Upper lobe of right lung (tissue), 1 donor: ENCODE measurements at places on chromosomes 7 and 10. TPM values are rescaled to one million over a fixed set of nuclear protein-coding genes. Genes with fewer than 3 reads are reported as not detected.

The MCMBP gene
- 54.7 TPM for total RNA-seq

The CYTH3 gene
- total RNA-seq = 27.5 TPM

The CALML3 gene
- not detected for total RNA-seq

GRCh38 chr7:8785081-8785480, 351.7 kb downstream of the NXPH1 start:
- H3K4me3 ChIP-seq = no peak overlapping the region
- no peak for DNase-seq
- no peaks in the 10 kb centered on the region for H3K4me1 ChIP-seq
- no peaks in the 10 kb centered on the region for H3K27me3 ChIP-seq
- H3K27ac ChIP-seq = no peak overlapping the region
- H3K36me3 ChIP-seq = no peaks in the 10 kb centered on the region

GRCh38 chr10:118020365-118020764, 26.4 kb downstream of the RAB11FIP2 start:
- H3K36me3 ChIP-seq = no peaks in the 10 kb centered on the region
- no peak overlapping the region for H3K27ac ChIP-seq
- DNase-seq = no peak
- no peaks in the 10 kb centered on the region for H3K4me1 ChIP-seq

- H3K27ac ChIP-seq = no peak overlapping the region
- no peak for DNase-seq
- no peaks in the 10 kb centered on the region for H3K27me3 ChIP-seq
- H3K4me1 ChIP-seq = no peaks in the 10 kb centered on the region
Observed at GRCh38 chr7:19982841-19983835, 209.7 kb upstream of the TMEM196 start.

DNA sequence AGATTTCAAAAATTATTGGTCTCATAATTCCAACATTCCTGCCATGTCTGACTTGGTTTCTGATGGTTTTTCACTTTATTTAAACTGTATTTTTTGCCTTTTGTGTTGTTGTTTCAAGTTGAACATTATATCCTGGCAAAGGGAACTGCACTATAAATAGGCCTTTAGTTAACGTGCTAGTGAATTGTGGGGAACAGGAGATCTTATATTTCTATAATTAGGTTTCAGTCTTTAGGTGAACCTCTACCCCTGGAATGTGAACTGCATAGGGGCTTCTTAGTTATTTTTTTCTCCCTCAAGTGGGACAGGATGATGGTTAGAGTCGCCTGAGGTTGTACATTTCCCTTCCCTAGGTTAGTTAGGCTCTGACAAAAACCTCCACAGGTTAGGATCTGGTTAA, 128.6 kb downstream of the MLLT10 start:
- no peak for DNase-seq
- no peaks in the 10 kb centered on the region for H3K36me3 ChIP-seq
- no peaks in the 10 kb centered on the region for H3K27me3 ChIP-seq
- no peak overlapping the region for H3K27ac ChIP-seq
- no peak overlapping the region for H3K4me3 ChIP-seq

DNA sequence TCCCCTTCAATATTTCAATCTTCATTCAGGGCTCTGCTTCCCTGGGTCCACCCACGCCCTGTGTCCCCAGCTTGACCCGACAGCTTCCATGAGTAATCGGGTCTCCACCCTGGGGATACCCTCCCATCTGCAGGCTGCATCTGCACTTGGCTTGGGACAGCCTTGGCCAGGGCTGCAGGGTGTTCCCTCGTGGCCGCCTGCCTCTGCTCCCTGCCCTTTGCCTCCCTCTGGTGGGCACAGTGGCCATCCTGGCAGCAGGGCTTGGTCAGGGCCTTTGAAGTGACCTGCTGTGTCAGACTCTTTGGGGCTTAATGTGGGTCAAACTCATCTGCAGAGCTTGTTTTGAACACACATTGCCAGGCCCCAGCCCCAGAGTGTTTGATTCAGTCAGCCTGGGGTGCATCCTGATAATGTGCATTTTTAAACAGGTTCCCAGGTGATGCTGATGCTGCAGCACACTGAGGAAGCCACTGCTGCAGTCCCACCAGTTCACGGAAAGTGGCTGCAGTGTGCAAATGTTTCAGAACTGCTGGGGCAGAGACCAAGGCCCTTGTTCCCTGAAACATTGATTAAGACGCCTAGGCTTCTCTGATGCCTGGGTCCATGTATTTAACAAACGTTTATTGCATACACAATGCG, 80.7 kb upstream of the SEC61G start:
- DNase-seq = peak; percentile 86
- no peak overlapping the region for H3K4me3 ChIP-seq
- no peaks in the 10 kb centered on the region for H3K4me1 ChIP-seq
- H3K27ac ChIP-seq = no peak overlapping the region
- no peaks in the 10 kb centered on the region for H3K36me3 ChIP-seq

GRCh38 chr10:10684972-10685371, 332.7 kb upstream of the CELF2 start:
- no peak overlapping the region for H3K4me3 ChIP-seq
- H3K27ac ChIP-seq = no peak overlapping the region
- H3K36me3 ChIP-seq = no peaks in the 10 kb centered on the region
- DNase-seq = no peak

DNA sequence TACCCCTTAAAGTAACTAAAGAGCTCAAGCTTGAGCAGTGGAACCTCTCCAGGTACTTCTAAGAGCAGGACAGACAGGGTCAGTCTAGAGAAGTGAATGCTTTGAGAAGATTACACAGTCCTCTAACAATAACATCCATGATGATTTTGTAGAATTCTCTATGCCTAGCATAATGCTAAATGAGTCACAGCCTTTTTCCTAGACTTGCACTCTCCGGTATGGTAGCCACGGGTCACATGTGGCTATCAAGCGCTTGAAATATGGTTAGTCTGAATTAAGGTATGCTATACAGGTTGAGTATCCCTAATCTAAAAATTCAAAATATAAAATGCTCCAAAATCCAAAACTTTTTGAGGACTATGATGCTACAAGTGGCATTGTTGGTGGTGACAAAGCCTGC, 166.6 kb upstream of the MKLN1 start:
- peaks cover 6% of the 10 kb centered on the region for H3K4me1 ChIP-seq
- H3K27ac ChIP-seq = no peak overlapping the region
- H3K36me3 ChIP-seq = no peaks in the 10 kb centered on the region
- no peak overlapping the region for H3K4me3 ChIP-seq

- H3K27ac ChIP-seq = no peak overlapping the region
- no peak overlapping the region for H3K4me3 ChIP-seq
- peaks cover 13% of the 10 kb centered on the region for H3K36me3 ChIP-seq
- H3K4me1 ChIP-seq = peaks cover 11% of the 10 kb centered on the region
Observed at GRCh38 chr7:2279896-2280295, 34.3 kb downstream of the SNX8 start.

DNA sequence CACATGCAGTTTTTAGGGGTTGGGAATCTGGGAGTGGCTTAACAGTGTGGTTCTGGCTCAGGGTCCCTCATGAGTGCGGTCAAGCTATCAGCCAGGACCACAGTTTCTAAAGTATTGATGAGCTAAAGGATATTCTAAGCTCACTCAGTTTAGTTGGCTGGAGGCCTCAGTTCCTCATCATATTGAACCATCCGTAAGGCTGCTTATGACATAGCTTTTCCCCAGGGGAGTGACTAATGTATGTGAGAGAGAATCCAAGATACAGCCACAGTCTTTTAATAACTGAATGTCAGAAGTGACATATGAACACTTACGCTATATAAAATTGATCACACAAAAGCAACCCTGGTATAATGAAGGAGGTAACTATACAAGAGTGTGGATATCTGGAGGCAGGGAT, 245.3 kb downstream of the POLR1F start:
- no peaks in the 10 kb centered on the region for H3K4me1 ChIP-seq
- H3K27ac ChIP-seq = no peak overlapping the region
- H3K36me3 ChIP-seq = no peaks in the 10 kb centered on the region
- H3K4me3 ChIP-seq = no peak overlapping the region
- H3K27me3 ChIP-seq = no peaks in the 10 kb centered on the region

DNA sequence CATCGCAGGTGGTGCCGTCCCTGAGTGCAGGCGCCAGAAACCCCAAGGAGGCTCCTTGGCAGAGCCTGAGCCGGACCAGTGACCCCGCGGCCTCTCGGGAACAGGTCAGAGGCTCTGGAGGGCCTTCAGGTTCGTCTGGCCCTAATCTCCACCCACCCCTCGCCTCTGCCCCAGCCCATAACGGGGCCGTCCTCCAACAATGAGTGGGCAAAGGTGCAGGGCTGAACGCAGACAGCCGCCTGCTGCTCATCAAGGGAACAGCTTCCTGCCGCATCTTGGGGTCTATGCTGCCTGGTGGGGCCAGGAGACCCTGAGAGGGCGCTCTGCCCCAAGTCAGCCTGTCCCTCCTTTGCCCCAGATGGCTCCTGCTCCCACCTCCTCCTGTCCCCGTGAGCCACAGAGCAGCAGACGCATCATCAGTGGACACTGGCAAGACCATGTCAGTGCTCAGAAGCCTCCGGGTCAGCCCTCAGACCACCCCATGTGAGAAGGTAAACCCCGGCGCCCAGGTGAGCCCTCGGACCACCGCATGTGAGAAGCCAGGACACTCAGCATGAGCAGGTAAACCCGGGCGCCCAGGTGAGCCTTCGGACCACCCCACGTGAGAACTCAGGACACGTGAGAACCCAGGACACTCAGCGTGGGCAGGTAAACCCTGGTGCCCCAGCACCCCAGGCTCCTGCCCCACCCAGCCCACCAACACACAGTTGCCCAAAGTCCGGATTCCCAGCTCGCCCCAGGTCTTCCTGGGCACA, 142.0 kb downstream of the PTPRN2 start:
- no peaks in the 10 kb centered on the region for H3K36me3 ChIP-seq
- no peak overlapping the region for H3K27ac ChIP-seq
- DNase-seq = no peak
- no peaks in the 10 kb centered on the region for H3K27me3 ChIP-seq

DNA sequence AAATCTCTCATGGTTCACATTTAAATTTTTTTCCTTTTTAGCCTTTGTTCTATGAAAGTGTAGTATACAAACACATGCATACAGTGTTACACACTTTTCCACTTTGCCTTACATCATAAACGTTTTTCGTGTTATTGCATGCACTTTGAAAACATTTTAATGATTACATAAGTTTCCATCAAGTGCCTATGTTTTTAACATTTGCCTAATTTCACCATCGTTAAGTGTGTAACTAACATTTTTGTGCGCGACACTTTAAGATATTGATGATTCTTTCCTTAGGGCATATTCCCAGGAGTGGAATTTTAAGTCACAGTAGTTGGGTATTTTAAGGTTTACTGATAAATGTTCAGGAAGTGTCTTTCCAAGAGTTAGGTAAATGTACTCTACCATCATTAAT, 1.5 kb upstream of the FRAT2 start:
- H3K4me3 ChIP-seq = no peak overlapping the region
- no peak for DNase-seq
- H3K36me3 ChIP-seq = peaks cover 3% of the 10 kb centered on the region
- no peaks in the 10 kb centered on the region for H3K27me3 ChIP-seq
- H3K27ac ChIP-seq = no peak overlapping the region
